Activated CD4-positive, alpha-beta T cell treated with anti-CD3 and anti-CD28 coated beads, Interleukin-10, Interleukin-2, amounts not matched to agents 100 ng/mL and 50 ng/mL, durations not matched to agents 16 hours and 8 hours (primary cell): ENCODE measurements at places on chromosomes 1 and 21.

DNA sequence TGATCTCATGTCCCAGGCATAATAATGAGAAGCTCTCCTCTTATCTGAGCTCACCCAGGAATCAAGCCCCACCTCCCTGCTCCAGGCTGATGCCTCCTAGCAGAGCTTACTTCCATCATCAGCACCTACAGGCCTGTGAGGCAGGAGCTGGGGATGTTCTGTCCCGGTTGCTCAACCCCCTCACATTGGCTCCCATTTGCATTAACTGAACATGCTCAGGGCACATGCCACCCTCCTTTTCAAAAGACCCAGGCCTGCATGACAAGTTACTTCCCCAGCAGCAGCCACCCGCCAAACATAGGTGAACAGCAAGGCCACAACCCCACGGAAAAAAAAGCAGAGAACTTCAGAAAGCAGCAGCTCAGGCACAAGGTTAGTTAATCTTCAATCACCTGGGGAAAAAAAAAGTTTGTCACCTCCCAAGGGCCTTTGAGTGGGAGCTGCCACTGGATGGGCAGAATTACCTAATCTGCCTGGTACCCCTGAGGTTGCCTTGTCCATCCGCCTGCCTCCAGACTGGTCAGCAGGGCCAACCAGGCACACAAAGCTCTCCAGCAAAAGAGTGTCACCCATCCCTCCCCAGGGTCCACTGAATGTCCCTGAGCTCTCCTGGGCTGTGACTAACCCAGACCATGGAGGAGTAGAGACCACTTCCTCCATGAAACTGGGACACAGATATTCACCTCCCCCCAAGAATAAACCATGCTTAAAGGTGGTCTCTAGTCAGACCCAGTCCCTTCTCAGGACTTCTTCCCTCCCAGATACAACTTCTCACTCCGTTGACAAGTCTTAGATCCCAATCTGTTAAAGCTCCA, 4.4 kb downstream of the KCNN3 start:
- DNase-seq: no peak

DNA sequence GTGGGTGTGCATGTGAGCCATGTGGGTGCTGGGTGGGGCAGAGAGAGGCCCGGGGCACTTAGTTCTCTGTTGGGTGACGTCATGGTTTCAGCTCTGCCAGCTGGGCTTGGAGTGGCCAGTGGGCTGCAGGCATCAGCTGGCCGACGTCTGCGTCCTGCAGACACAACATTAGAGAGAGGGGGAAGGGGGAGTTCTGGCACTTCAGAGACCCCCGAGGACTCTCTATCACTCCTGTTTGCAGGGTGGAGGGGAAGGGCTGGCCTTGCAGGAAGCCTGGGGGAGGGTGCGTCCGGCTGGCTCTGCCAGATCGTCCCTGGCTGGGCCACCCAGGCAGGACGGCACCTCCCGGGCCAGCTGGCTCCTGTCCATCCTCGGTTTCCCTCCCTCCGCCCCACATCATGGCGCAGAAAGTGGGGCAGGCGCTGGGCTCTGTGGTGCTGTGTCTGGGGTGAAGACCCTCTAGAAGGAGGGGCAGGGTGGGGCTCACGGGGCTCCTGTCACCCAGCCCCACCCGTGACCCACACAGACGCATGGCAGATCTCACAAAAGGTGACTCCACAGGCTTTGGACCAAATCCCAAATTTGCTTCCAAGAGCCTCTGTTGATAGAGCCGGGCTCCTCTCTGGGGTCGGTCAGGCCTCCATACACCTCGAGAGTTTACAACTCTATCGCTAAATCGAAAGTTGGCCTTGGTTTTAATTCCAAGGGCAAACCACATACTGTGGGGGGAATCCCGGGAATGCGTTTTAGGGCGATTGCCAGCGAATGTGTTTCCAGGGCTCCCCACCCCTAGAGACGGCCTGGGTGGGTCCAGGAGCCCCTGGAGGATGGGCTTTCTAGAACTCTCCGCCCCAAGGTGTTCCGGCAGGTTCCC, 73.4 kb upstream of the TTC34 start:
- no peak for DNase-seq

DNA sequence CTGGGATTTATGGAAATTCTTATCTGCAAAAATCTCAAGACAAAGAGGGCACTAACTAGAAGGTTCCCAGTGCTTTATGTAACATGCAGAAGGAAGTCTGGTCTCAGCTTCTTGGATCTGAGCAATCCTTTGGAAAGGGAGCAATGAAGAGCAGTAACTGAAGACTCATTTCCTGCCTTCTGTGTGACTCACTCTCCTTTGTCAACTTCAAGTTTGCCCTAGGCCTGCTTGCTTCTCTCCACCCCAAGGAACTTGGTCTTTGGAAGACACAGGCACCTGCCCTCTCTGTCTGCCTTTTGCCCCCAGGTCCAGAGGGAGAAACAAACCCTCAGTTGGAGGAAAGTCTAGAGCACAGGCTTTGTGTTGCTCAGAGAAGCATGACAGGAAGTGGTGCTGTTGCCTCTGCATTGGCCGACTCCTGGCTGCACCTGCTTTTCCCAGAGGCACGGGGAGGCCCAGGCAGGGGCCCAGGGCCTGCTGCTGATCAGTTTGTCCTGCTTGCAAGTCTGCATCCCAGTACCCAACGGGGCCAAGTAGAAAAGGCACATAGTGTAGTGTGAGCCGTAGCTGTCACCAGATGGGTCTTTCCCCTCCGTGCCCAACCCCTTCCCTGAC, 137.2 kb downstream of the DHRS3 start:
- DNase-seq: peak; percentile 62

GRCh38 chr1:184186167-184186566, 134.6 kb downstream of the TSEN15 start:
- no peak for DNase-seq

DNA sequence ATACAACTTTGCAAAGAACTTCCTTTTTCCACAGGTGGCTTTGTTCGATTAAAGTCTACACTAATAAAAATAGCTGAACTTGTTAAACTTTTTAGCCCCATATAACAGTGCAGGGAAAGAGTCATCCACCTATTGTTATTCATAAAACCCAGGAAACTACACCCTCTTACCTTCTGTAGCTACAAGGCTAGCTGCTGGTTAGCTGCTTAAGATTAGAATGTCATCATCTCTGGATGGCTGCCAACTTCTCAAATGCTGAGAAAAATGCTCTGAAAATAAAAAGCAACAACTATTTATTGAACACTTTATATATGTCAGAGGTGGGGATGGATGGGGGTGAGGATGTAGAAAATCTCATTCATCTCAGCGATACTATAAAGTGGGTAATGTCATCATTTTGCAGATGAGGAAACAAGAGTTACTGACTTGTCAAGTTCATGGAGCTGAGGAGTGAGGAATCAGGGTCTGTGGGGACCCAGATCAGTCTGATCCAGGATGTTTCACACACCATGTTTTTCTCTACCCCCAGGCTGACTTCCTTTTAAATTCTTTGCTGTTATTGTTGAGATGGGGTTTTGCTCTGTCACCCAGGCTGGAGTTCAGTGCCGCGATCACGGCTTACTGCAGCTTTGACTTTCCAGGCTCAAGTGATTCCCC, 17.1 kb downstream of the ATP5PF start:
- no peak for DNase-seq

DNA sequence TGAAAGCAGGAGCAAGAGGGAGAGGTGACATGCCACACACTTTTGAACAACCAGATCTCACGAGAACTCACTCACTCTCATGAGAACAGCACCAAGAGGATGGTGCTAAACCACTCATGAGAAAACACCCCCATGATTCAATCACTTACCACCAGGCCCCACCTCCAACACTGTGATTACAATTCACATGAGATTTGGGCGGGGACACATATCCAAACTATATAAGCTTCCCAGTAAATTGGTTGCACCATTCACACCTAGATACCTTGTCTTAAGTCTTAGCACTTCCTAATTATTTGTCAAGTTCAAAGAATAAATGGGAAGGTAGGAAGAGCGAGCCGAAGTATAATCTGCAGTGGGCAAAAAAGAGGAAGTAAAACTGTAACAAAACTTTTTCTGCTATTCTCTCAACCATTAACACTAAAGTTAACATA, 34.3 kb downstream of the AMY1C start:
- no peak for DNase-seq

- no peak for DNase-seq
Measured at GRCh38 chr21:28731700-28732321, 260.9 kb downstream of the LTN1 start.

DNA sequence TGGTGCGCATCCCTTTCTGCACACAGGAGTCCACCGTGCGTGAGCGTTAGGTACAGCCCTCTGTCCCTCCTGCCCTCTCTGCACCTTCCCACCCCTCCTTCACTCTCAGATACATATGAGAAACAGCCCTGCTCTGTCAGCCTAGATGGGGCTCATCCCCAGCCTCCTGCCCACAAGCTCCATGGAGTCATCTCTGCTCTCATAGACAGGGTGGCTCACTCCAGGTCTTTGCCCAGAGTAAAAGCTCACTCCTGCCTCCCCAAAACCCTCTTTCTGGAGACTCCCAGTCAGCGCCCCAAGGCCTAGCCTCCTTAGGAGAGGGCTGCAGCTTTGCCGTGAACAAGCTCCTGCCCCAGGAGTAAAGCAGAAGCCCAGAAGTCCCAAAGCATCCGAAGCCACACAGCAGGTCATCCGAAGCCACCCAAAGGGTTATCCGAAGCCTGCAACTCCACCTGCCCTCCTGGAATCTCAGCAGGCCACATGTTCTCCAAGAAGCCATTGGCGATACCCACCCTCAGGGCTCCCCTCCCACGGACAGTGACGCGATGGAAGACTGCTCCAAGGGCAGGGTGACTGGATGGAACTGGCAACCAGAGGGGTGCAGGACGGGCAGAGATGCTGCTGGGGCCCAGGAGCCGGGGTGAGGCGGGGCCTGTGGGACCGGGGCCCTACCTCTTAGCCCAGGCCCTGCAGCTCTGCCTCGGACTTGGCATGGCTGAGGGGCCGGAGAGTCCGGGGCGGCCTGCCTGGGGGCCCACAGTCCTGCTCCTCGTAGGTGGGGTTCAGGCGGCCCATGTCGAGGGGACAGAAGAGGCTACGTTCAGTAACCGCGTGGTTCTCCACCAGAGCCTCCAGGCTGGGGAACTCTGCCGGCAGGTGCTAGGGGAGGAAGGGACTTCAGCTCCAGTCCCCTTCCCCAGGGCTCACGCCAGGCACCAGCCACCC, 3.6 kb upstream of the KIF17 start:
- no peak for DNase-seq

GRCh38 chr1:206496131-206496793, 11.1 kb upstream of the RASSF5 start:
- DNase-seq: no peak

DNA sequence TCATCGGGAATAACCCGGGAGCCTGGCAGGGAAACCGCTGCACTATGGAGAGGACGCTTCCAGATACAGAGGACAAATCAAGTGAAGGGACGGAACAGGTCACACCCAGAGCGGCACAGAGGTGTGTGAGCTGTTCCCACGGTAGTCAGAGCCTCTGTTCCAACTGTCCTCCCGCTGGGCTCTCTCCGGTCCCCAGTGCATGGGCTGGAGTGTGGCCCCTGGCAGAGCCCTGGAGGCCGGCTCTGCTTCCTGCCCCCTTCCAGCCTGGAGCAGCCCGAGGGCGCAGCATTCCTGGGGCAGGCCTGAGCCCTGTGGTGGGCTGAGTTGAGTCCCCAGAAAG, 11.9 kb upstream of the ZBTB21 start:
- DNase-seq: no peak

DNA sequence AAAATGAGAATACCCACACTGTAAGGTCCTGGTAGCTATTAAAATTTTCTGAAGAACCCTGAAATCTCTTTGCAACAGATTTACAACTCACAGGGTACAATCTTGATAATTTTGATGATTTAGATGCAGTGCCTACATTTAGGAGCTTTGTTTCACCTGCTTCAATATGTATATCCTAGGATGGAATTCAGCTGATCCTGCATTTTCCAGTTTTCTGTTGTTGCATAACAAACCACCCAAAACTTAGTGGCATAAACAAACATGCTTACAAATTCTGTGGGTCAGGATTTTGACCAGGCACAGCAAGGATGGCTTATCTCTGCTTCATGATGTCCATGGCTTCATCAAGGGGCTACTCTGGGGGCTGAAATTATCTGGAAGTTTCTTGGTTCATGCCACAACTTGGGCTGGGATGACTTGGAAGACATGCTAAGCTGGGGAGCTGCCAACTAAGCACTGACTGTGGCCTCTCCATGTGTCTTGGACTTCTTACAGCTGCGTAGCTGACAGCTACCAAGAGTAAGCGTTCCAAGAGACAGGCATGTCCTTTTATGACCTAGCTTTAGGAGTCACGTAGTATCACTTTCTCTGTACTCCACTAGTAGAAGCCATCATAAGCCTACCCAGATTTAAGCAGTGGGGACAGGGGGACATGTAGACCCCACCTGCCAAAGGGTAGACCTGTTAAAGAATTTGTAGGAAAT, 108.5 kb downstream of the CACHD1 start:
- no peak for DNase-seq

- no peak for DNase-seq
Measured at GRCh38 chr1:42815941-42816584, 859 bp upstream of the ERMAP start.

GRCh38 chr1:248155927-248156326, 11.0 kb downstream of the OR2M5 start:
- DNase-seq: no peak

DNA sequence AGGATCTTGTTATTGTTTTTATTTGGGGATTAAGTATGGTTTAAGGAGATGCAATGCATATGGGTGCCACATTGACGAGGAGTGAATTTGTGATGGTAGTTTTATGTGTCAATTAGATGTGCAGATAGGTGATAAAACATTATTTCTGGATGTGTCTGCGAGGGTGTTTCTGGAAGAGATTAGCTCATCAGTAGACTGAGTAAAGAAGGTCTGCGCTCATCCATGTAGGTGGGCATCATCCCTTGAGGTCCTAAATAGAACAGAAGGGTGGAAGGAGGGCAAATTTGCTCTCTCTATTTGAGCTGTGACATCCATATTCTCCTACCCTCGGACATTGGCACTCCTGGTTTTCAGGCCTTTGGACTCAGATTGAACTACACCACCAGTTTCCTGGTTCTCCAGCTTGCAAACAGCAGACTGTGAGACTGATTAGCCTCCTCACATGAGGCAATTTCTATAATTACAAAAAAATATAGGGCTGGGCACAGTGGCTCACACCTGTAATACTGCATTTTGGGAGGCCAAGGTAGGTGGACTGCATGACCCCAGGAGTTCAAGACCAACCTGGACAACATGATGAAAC, 118.2 kb upstream of the ZNF678 start:
- no peak for DNase-seq

- peak; percentile 93 for DNase-seq
Measured at GRCh38 chr1:66283622-66284041, 250.3 kb upstream of the SGIP1 start.

GRCh38 chr21:15289896-15290841, 225.4 kb upstream of the NRIP1 start:
- no peak for DNase-seq

- DNase-seq: peak; percentile 69
Measured at GRCh38 chr1:115641762-115642167, at the start of gene VANGL1. VANGL1 (plus strand) TSS chr1:115641970; CDS start chr1:115651414, 9,444 bp downstream.

- no peak for DNase-seq
Measured at GRCh38 chr1:1418464-1419362, 2.4 kb downstream of the ANKRD65 start.

GRCh38 chr1:94228640-94229375, 8.6 kb downstream of the ARHGAP29 start:
- DNase-seq: no peak

DNA sequence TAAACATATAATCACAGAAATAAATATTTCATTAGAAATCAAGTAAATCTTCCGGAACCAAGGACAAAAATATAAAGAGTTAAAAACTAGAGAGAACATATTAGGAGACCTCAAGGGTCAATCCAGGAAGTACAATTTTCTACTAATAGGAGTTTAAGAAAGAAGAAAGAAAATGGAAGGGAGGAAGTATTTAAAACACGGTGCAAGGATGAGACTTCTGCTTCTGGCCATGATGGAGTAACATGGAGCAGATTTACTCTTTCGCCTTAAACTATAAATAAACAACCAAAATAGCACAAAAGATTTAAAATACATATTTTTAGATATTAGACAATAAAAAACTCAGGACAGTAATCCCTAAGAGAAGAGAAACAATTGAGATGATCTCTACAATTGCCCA, 12.6 kb upstream of the IFNAR1 start:
- no peak for DNase-seq
